ENCODE measurements at places on chromosomes 6 and 20. TPM values are rescaled to one million over a fixed set of nuclear protein-coding genes. Genes with fewer than 3 reads are reported as not detected.

UST gene
- total RNA-seq, result 7.8 TPM

GINS1 gene
- 31.2 TPM for total RNA-seq

ULBP1 gene
- total RNA-seq, result 0.60 TPM

CDSN gene
- not detected for total RNA-seq

NNAT gene
- 0.33 TPM for total RNA-seq

SCP2D1 gene
- not detected for total RNA-seq

KIF13A gene
- 0.60 TPM for total RNA-seq

- no peaks in the 10 kb centered on the region for H3K27me3 ChIP-seq
- H3K27ac ChIP-seq, result no peak overlapping the region
- no peaks in the 10 kb centered on the region for H3K36me3 ChIP-seq
- H3K4me3 ChIP-seq, result no peak overlapping the region
- no peaks in the 10 kb centered on the region for H3K4me1 ChIP-seq
- DNase-seq, result no peak
These were observed 73.7 kb upstream of the EXOC2 start for GRCh38 chr6:766625-767024.

DNA sequence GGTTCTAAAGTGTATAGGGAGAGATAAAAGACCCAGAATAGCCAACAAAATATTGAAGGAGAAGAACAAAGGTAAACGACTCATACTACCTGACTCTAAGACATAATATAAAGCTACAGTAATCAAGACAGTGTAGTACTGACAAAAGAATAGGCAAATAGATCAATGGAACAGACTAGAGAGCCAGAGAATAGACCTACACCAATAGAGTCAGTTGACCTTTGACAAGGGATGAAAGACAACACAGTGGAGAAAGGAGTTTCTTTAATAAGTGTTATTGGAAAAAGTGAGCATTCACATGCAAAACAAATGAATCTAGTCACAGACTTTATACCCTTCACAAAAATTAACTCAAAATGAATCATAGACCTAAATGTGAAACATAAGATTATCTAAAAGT is 96.4 kb downstream of the ISM1 start:
- H3K36me3 ChIP-seq, result no peaks in the 10 kb centered on the region
- no peak overlapping the region for H3K4me3 ChIP-seq
- no peaks in the 10 kb centered on the region for H3K27me3 ChIP-seq
- DNase-seq, result no peak
- no peak overlapping the region for H3K27ac ChIP-seq

- H3K4me3 ChIP-seq, result no peak overlapping the region
These were observed 20.1 kb downstream of the HECA start for GRCh38 chr6:139154881-139155547.

GRCh38 chr6:128932061-128932460 is 49.1 kb downstream of the LAMA2 start:
- no peak for DNase-seq
- no peaks in the 10 kb centered on the region for H3K36me3 ChIP-seq
- no peaks in the 10 kb centered on the region for H3K4me1 ChIP-seq
- no peak overlapping the region for H3K4me3 ChIP-seq

DNA sequence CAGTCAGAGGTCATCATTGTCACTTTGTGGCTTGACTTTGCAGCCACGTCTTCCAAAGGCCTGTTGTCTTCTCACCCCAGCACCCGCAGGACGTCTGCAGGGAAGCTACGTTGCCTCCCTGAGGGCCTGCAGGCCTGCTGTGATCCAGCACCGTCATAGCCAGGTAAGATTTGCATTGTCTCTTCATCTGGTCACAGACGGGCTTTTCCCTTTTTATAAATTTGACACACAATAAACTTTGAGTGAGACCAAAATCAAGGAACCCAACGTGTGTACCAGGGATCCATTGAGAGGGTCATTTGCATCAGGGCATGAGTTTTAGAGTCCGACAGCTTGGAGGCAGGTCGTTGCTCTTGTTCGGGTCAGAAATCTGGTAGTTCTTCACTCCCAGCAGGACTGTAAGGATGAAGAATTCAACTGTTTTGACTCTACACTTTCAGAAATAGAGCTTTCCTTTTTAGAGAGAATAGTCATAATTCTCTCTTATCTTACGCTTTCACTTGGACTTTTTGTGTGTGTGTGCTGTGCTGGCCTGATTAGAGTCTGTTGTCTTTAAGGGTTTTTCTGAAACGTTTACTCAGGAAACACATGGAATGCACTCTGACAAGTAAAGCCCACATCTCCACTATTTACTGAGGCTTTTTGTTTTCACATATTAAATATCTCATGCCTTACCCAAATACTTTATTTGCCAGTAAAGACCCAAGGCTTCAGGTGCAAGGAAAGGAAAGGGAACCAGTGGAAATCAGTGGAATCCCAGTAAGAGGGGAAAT is 177.2 kb upstream of the TAB2 start:
- DNase-seq, result peak; percentile 66
- H3K27ac ChIP-seq, result peak overlapping the region; percentile 79
- peaks cover 32% of the 10 kb centered on the region for H3K4me1 ChIP-seq
- H3K27me3 ChIP-seq, result no peaks in the 10 kb centered on the region
- no peaks in the 10 kb centered on the region for H3K36me3 ChIP-seq
- H3K4me3 ChIP-seq, result peak overlapping the region; percentile 10

DNA sequence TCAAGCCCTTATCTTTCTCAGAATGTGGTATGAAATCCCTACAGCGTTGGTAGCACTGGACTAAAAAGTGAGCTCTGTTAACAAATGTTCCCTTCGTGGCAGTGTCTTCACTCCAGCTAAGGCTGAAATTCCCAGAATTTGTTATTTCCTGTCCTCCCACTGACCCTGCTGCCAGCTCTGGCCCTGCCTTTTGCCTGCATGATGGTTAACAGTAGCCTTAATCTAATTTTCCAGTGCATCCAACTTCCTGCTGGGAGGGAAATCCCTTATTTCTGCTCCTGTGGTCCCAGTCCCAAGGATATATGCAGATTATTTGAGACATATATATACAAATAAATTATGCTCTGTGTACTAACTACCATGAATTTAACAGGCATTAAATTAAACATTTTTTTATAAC is 157.2 kb upstream of the CARMIL1 start:
- no peak overlapping the region for H3K27ac ChIP-seq
- H3K4me3 ChIP-seq, result no peak overlapping the region
- H3K4me1 ChIP-seq, result peaks cover 9% of the 10 kb centered on the region
- no peaks in the 10 kb centered on the region for H3K27me3 ChIP-seq
- no peak for DNase-seq

DNA sequence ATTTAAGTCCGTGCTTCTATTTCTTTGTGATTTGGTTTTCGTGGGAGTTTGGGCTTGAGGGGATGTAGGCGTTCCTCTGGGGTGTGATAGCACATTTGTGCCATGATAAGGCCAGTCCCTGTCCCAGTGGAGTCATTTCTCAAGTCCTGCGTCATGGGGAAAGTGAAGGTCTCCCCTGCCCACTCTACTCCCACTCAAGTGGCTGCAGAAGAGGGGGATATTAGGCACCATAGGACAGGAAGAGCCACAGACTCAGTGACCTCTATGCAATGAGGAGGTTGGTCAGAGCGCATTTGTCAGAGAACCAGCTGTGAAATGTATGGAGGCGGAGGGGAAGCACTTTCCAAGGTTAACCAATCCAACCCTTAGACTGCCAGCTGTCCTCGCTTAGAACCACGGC is 51.9 kb upstream of the EDN1 start:
- no peak overlapping the region for H3K27ac ChIP-seq
- no peak overlapping the region for H3K4me3 ChIP-seq
- peaks cover 8% of the 10 kb centered on the region for H3K4me1 ChIP-seq
- H3K36me3 ChIP-seq, result no peaks in the 10 kb centered on the region

DNA sequence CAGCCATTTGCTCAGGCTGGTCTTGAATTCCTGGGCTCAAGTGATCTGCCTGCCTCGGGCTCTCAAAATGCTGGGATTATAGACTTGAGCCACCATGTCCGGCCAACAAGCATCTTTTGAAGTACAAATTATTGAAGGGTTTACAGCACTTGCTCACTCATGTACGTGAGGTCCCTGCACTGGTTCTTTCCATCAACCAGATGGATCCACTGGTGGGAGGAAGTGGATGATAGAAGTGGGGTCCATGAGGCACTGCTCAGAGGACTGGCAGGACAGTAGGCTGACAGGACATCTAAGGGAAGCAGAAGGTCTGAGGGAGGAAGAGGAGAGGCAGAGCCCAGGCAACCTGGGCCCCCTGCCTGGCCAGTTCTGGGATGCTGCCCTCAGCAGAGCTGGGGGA is 109.2 kb upstream of the NXT1 start:
- H3K36me3 ChIP-seq, result no peaks in the 10 kb centered on the region
- no peak overlapping the region for H3K27ac ChIP-seq
- no peak overlapping the region for H3K4me3 ChIP-seq
- no peaks in the 10 kb centered on the region for H3K27me3 ChIP-seq

- H3K4me3 ChIP-seq, result no peak overlapping the region
- no peak overlapping the region for H3K27ac ChIP-seq
- no peaks in the 10 kb centered on the region for H3K36me3 ChIP-seq
- DNase-seq, result no peak
- peaks cover 8% of the 10 kb centered on the region for H3K4me1 ChIP-seq
- no peaks in the 10 kb centered on the region for H3K27me3 ChIP-seq
These were observed 5.5 kb downstream of the ANKEF1 start for GRCh38 chr20:10040070-10040975.

- H3K4me3 ChIP-seq, result no peak overlapping the region
- no peak for DNase-seq
- no peak overlapping the region for H3K27ac ChIP-seq
- no peaks in the 10 kb centered on the region for H3K27me3 ChIP-seq
- no peaks in the 10 kb centered on the region for H3K4me1 ChIP-seq
These were observed 23.8 kb downstream of the SMLR1 start for GRCh38 chr6:130851026-130851425.

DNA sequence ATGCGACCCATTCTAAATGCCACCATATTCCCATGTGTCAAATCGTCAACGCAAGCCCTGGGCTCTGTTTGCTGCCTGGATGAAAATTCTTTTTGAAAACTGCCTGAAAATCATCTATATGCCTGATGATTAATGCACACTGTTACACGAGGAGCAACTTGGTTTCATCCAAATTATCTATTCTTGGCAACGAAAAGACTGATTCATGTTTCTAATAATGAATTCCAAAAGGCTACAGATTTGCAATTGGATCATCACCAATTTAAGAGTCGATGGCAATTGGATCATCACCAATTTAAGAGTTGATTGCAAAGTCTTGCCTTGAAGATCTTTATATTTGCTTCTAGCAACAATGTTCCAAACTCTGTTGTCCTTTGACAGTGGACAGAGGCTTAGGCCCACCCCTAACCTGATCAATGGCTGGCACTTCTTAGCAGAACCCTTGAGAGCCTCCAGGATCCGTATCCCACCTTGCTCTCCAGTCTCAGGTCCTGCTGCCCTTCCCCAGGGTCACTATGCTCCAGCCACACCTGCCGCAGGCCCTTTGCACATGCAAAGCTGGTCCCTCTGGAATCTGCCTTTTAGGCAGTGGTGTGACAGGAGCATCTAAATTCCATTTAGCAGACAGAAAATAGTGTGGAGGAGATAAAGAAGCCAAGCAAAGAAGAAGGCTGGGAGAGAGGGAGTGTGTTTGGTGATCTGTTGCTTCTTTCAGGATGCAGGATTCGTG is 460.9 kb upstream of the SULF2 start:
- no peak overlapping the region for H3K27ac ChIP-seq
- no peak for DNase-seq
- no peak overlapping the region for H3K4me3 ChIP-seq
- H3K4me1 ChIP-seq, result no peaks in the 10 kb centered on the region

DNA sequence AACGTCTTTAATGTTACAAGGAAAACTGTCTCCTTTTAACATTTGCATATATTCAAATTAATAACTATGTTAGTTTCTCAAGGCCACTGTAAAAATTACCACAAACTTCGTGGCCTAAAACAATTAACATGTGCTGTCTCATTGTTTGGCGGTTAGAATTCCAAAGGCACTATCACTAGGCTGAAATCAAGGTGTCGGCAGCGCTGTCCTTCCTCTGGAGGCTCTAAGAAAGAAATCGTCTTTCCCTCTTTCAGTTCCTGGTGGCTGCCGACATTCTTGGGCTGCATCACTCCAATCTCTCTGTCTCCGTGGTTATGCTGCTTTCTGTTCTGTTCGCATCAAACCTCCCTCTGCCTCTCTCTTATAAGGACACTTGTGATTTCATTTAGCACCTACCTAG is 4.2 kb downstream of the TPD52L1 start:
- H3K4me3 ChIP-seq, result no peak overlapping the region
- no peak overlapping the region for H3K27ac ChIP-seq
- DNase-seq, result no peak
- no peaks in the 10 kb centered on the region for H3K27me3 ChIP-seq

- no peaks in the 10 kb centered on the region for H3K27me3 ChIP-seq
- H3K4me1 ChIP-seq, result no peaks in the 10 kb centered on the region
- no peak overlapping the region for H3K4me3 ChIP-seq
- H3K36me3 ChIP-seq, result peaks cover 22% of the 10 kb centered on the region
- no peak for DNase-seq
These were observed 63.5 kb downstream of the VTA1 start for GRCh38 chr6:142210606-142211005.

DNA sequence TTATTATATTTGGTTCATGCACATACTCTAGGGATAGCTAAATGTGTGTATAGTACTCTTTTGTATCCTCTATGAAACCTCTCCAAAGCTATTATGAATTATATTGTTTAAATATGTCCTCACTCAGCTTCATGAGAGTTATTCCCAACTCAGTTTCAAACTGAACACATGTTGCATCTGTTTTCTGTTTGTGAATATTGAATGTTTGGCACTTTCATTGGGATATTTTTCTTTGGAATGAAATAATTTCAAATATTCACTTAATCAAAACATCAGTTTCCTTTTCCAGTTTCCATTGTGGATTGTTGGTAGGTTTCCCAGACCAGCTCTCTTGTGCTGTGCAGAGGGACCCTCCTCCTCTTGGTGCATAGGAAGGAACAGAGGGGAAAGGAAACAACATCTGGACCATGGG is 46.6 kb downstream of the HDAC2 start:
- DNase-seq, result no peak
- no peaks in the 10 kb centered on the region for H3K27me3 ChIP-seq
- H3K27ac ChIP-seq, result no peak overlapping the region
- no peak overlapping the region for H3K4me3 ChIP-seq

DNA sequence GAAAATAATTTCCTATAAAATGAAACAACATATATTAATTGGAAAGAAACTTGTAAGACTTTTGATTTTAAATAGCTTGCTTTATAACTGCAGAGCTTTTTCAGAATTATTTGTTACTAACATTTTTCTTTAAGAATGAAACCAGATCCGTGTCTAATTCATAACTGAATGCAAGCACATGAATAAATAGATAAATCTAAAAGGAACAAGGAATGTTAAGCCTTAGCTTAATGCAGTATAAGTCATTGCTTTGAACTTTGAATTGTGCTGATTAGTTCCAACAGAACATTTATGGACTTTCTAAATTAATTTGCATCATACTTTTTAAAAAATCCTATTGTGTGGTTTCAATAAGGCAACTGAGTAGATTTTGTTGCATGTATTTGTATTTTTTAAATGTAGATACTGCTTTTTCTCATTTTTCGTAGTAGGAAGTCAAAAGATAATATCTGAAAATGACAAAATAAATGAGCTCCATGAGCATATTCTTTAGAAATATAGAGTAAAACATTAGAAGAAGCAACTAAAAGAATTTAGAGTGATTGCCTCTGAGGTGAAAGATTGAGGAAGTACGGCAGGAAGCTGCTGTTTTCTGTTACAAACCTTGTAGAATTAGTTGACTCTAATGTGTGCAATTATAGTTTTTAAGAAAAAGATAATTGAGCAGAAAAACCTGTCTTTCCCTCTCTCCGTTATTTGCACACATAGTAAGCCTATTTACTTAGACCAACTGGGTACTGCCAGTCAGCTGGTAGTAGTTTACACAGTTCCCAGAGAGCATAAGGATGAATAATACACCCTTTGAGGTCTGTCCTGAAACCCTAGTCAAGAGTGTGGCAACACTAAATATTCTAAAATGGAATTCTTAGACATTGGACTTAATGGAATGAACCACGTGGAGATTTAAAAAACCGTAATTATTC is 32.6 kb upstream of the SLC35D3 start:
- H3K4me3 ChIP-seq, result no peak overlapping the region
- DNase-seq, result no peak
- H3K27ac ChIP-seq, result no peak overlapping the region
- no peaks in the 10 kb centered on the region for H3K4me1 ChIP-seq
- no peaks in the 10 kb centered on the region for H3K27me3 ChIP-seq
